ENCODE measurements at places on chromosomes 5 and 9.

DNA sequence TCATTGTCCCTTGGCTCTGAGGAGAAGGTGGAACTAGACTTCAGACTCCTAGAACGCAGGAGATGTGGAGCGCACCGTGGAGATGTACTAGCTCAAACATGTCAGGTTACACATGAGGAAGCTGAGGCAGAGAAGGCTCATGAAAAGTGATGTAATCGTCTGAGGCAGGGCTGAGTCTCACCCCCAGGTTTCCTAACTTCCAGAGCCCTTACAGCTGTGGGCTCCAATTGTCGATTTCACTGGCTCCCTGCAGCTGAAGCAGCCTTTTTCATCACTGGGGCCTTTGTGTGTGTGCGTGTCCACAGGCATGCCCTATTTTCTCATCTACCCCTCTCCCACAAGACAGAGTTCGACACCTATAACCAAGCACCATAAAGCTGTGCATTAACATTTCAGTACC, 370.6 kb downstream of the NTRK2 start:
- DNase-seq = no peak

GRCh38 chr5:171649075-171649401, 136.6 kb upstream of the SMIM23 start:
- no peak for DNase-seq

DNA sequence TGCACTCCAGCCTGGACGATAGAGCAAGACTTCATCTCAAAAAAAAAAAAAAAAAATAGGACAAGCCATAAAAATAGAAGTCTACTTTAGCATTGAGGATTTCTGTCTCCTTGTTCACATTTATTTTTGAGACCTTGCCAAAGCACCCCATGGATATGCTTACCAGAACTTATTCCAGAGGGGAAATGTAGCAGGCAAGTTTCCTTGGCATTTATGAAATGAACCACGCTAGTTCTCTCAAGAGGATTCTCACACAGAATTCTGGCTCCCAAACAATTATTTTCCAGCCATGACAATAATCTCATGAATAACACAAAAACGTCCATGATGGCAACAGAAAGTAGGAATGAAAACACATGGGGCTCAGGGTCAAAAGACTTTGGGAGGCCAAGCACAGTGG, 23.4 kb upstream of the GPX8 start:
- no peak for DNase-seq

GRCh38 chr9:85900504-85901201, 40.3 kb upstream of the NAA35 start:
- DNase-seq = no peak

DNA sequence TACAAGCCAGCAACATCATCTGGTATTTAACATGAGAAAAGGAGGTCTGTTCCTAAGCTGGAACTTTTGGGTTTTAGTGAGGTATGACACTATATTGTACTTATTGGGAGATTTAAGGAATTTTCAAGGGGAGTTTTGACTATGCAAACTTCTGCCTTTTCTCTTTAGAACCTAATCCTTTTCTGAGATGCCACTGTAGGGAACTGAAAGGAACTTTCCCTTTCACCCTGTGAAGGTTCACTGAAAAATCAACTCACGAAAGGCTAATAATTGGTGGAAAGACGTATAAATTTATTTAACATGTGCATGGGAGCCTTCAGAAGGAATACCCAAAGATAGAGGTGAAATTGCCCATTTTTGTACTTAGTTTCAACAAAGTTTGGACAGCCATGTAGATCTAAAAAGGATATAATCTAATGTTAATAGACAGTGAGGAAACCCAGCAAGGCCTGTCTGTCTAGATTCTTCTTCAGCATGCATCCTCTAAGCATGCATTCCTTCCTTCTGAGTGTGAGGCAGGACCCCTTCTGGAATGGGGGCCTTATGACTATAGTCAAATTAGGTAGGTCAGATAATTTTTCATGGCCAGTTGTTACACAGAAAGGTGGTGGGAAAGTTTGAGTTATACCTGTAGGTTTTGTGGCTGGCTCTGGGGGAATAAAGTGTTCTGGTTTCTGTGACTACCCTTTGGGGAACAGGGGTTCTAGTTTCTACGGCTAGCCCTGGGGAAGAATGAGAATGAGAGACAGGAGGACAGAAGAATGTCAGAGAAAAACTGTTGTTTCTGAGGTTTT, 200.3 kb downstream of the C9orf152 start:
- DNase-seq = no peak

- no peak for DNase-seq
Observed at GRCh38 chr5:102523541-102524175, 24.9 kb upstream of the SLCO6A1 start.

GRCh38 chr5:33563530-33563929, 122.8 kb downstream of the TARS1 start:
- DNase-seq = no peak

- no peak for DNase-seq
Observed at GRCh38 chr5:73641811-73642210, 15.8 kb downstream of the ARHGEF28 start.

- no peak for DNase-seq
Observed at GRCh38 chr5:108953940-108954339, 206.2 kb downstream of the FER start.

GRCh38 chr5:175468892-175469291, 9.5 kb upstream of the SFXN1 start:
- no peak for DNase-seq
